ENCODE measurements at places on chromosomes 1 and 21.

DNA sequence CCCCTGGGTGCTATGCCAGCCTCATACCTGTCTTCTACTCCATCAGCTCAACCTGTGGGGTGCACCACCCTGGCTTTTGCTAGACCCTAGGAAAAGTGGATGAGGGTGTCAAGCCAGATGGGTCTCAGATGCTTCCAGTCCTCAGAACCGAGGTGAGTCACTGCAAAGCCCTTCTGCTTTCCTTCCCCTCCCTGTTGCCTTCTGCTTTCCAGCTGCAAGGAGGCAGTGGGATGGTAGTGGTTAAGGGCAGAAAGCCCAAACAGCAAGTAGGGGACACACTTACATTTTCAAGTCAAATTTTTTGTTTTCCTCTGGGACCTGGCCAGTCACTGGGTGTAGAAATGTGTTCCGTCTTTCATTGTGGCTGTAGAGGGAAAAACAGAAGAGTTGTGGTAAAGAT is 60.7 kb upstream of the GOLT1A start:
- no peak for DNase-seq

DNA sequence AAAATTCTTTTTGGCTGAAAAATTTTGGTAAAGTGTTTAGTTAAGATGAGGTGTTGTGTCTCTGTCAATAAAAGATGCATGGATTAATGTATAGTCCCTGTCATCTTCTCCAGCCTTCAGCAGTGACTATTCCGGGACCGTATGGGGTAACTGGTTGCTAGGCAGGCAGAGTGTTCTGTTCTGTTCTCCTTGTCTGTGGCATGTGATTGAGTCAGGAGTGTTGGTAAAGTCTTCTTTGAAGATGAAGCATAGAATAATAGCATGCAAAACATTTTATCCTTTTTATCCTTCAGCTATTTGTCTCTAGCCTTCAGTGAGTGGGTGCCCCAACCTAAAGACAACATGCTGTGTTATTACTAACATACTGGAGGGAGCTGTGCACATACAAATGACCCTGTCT is 74.6 kb downstream of the RGL1 start:
- no peak for DNase-seq

- DNase-seq: no peak
Measured at GRCh38 chr1:113136476-113136875, 63.5 kb downstream of the LRIG2 start.

DNA sequence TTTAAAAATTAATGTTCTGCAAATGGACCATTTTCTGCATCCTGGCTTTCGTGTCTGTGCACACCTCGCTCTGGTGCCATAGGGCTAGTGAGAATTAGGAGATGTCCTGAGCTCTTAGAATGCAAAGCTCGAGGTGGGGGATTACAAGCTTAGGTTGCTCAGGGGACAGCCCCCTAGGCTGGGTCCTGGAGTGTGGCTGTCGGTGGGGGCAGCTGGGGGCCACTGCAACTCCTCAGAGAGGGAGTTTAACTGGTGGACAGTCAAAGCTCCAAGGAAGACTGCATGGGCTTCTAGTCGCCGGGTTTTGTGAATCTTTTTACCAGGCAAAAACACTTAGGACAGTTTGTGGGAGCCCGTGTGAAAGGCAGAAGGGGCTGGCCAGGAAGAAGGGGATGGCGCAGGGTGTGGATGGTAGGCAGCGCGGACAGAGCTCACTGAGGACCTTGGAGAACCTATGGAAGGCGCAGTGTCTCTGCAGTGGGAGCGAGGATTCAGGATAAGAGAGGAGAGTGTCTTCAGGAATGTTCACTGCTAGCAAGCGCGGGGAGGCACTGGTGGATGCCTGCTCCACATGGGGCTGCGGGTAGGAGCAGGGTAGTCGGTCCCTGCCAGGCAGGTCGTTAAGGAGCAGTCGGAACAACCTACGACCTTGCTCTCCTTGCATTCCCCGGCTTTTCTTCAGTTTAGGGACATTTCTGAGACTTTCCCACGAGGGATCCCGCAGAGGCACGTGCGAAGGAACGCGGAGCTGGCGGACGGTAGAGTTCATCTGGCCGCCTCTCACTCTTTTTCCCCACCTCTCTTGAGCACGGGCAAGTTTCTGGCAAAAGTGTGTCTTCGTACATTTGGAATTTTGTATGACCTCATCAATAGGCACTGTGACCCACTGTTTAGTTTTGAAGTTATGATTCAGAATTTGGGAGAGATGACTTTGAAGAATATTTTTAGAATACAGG is 12.9 kb upstream of the KCNE1 start:
- DNase-seq: no peak

DNA sequence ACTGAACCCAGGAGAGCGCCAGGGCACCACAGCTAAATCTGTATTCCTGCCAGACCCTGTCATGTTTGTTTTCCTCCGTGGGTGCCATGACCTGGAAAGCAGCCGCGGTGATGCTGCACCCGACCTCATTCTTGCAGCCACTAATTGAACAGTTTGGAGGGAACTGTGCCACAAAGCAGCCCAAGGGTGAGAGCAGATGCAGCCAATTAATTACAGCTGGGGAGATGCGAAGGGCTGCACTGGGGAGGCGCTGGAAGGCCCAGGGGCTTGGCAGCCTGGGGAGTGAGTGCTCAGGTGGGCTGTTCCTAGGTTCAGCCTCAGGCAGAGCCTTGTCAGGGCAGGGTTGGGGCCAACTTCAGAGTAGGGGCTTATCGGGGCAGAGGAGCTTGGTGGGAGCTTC is 158.4 kb upstream of the CD34 start:
- no peak for DNase-seq

- DNase-seq: no peak
Measured at GRCh38 chr1:54904476-54905048, 17.6 kb upstream of the DHCR24 start.

GRCh38 chr21:39384674-39385298 is 35.9 kb upstream of the HMGN1 start:
- no peak for DNase-seq

DNA sequence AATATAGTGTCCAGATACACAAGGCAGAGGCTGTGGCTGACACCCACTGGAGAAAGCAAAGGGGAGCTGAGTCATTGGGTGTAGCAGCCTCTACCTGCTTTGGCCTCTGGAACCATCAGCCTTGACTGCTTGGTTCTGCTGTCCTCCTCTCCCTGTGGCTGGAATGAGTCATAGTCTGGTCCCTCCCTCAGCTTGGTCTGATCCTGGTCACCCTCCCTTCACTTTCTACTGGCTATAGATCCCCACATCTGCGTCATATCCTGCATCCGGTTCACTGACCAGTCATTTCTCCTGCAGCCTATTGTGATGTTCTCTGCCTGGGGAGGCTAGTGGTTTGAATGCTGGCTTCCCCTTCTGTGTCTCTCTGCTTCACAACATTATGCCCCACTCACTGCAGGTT is 372.8 kb upstream of the DAB1 start:
- DNase-seq: no peak

DNA sequence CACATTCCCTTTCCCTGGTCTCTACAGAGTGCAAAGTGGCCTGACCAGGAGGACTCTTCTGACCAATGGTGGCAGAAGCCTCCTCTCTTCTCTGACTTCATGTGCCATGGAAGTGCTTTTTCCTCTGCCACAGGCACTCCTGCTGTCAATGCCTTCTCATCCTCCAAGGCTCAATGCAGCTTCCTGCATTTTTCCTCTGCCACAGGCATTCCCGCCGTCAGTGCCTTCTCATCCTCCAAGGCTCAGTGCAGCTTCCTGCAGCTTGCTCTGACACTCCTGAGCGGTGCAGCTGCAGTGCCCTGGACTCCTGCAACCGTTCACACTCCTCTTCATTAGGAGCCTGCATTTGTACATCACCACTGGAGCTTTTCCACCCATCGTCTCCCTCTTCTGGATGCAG is 4.7 kb upstream of the ADARB1 start:
- no peak for DNase-seq

GRCh38 chr1:157113106-157113505 is 13.5 kb upstream of the ETV3L start:
- DNase-seq: no peak

- no peak for DNase-seq
Measured at GRCh38 chr1:19081218-19081893, 124.9 kb upstream of the IFFO2 start.

- DNase-seq: no peak
Measured at GRCh38 chr1:182128502-182128901, 67.0 kb upstream of the ZNF648 start.

DNA sequence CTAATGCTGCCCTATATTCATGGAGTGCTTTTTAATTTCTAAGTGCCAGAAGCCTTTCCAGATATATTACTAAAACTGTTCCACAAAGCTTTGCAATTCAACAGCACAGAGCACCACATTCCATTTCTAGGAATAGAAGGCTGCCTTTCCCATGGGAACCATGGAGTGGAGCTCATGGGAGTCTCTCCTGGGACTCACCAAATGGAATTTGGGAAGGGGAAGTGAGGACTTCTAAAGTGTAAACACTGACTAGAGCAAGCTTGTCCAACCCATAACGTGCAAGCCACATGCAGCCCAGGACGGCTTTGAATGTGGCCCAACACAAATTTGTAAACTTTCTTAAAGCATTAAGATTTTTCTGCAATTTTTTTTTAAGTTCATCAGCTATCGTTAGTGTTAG is 190.4 kb upstream of the TNR start:
- DNase-seq: no peak

DNA sequence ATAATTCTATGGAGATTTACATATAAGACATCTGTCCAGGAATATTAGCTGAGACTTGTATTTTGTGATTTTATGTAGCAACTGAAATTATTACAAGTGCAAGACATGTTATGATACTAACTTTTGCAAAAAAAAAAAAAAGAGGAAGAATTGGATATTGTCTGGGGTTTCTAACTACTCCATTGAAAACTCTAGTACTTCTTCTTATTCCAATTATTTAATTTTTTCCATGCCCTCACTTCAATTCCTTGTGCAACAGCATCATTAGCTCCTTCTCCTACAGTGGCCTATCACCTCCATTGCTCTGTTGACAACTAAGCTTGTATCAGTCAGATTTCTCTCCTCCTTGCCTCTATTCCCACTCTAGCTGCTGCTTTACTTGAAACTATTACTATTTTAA is 126.6 kb downstream of the PTPRC start:
- DNase-seq: no peak

DNA sequence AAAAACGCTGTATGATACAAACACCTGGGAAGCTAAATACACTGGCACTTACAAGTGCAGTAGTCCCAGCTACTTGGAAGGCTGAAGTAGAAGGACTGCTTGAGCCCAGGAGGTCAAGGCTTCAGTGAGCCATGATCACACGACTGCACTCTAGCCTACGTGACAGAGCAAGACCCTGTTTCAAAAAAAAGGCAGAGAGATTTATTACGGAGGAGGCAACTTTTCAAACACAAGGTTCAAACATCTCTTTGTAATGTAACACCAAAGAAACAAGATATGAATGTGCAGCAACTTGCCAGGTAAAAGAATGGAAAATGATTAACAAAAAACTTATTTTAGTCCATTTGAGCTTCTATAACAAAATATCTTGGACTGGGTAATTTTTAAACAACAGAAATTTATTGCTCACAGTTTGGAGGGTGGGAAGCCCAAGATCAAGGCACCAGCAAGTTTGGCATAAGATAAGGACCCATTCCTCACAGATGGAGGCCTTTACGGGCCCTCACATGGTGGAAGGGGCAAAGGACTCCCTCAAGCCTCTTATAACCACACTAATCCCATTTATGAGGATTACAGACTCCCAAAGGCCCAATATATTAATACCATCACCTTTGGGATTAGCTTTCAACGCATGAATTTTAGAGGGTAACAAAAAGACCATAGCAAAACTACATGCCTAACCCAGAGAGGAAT is 73.3 kb downstream of the EVI5 start:
- DNase-seq: no peak

DNA sequence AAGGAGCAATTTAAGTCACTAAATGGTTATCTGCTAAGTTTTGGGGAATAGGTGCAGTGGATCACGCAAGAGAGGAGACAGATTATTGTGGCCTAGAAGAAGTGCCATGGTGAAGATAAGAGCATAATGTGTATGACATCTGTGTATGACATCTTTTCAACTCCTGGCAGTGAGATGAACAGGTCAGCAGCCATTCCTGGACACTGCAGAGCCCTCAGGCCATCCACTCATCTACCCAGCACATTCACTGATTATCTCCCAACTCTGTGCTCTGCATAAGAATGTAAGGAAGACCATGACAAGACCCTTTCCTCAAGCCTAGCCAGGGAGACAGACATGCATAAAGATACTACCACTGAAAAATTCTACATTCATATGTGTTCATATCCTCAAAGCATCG is 73.7 kb downstream of the DDR2 start:
- DNase-seq: no peak

GRCh38 chr1:9312168-9312720 is 19.6 kb downstream of the SPSB1 start:
- no peak for DNase-seq

DNA sequence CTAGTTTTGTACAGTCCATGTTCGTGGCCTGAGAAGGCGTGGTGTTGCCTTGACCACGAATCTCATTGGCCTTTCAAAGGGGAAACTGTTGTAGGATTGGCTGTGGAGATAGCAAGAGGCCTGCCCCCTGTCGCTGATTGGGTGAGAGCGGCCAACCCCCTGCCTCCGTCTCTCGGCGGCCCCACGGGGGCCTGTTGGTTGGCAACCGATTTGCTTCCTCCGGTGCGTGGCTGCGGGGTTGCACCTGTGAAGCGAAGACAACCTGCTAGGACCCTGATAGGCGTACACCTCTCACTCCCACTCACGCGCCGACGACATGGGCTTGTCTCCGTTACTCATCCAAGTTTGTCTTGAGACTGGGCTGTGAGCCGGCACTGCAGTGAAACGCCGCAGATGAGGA is at the start of gene UBE2U:
Gene UBE2U (plus strand): TSS at position 204 of the 400 bp plus-strand sequence. CDS start 428 bp downstream, outside the sequence.
- DNase-seq: no peak

- DNase-seq: no peak
Measured at GRCh38 chr1:175195281-175195680, 2.7 kb upstream of the KIAA0040 start.

DNA sequence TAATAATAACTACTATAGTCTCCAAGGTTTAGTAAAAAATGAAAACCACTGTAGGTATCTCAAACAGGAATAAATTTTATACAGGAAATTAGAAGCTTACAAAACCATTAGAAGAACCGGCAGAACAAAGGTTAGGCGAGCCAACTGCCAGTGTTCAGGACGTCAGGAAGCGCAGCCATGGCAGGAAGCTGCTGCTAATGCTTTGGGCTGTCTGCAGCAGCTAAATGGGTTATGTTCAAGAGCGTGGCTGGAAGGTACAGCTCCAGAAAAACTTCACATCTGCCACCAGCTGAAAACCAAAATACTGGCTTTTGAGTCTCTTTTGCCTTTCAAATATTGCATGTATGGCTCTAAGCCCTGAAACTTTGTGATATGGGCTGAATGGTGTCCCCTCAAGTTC is 35.7 kb upstream of the MYSM1 start:
- no peak for DNase-seq

DNA sequence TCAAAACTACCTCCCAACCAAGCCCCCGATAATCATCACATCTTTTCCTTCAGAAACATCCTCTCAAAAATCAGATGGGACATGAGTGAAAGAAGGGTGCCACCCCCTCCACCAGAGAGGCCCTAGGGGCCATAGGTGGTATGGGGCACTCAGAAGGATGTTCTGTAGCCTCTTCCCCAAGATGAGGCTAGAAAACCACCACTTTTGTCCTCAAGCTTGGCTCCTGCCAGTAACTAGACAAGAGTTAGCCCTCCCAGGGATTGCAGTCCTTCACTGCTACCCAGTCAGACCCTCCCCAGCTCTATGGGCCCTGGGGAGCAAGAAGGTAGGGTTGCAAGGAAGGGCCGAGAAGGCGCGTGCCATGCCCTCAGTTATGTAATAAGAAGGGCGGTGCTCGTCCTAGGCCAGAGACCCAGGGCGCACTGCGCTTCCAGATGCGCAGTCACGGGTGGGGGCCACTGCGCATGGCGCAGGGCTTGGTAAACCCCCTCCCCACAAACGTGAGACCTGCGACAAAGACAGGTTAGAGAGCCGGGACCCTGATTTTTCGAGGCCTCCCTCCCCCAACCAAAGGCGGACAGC is 69.7 kb downstream of the CD46 start:
- DNase-seq: no peak

GRCh38 chr1:180190091-180190490 is 35.4 kb downstream of the QSOX1 start:
- no peak for DNase-seq

Measured in activated CD4-positive, alpha-beta T cell treated with anti-CD3 and anti-CD28 coated beads for 1 hour (primary cell).